ENCODE measurements at places on chromosomes 5 and 9.

DNA sequence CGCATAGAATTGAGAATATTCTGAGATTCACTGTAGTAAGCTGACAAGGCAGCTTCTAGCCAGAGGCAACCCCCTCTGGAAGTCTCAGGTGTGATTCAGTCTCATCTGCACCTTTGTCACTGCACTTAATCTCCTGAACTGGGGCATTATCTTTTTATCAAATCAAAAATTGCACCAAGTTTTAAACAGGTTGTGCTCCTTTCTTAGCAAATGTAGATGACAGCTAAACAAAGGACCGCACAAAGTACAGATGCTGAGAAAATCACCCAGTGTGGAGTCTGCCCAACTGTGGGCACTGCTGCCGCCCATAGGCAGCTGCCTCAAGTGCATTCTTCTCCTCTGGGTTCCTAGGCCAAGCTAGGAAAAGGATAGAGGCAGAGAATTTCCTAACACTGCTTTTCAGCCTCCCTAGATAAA is 51.1 kb downstream of the STARD4 start:
- DNase-seq: peak; percentile 39

DNA sequence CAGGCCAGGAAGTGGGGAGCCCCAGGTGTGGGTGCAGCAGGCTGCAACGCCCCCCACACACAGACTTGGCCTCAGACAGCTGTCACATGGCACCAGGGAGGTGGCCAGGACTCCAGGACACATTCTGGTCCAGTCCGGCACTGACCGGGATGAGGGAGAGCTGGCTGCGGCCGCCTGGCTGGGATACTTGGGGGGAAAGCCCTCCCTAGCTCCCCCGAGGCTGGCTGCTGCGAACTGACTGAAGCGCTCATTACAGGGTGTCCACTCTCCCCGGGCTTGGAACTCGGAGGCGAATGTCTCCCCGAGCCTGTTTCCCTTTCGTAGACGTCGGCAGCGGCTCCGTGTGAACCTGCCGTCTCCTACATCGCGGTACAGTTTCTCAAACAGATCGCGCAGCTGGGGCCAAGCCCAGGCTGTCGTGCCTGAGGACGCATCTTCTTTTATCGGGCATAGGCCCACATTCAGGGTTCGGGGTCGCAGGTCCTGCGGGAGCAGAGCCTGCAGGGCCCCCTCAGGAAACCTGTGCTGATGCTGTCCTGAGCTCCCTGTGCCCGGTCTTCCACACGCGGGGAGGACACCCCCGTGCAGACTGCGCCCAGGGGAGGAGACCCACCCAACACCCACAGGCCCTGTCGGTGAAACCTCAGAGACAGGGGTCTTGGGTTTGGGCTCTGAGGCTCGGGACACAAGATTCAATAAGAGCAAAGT is 19.8 kb downstream of the NACC2 start:
- DNase-seq: no peak

DNA sequence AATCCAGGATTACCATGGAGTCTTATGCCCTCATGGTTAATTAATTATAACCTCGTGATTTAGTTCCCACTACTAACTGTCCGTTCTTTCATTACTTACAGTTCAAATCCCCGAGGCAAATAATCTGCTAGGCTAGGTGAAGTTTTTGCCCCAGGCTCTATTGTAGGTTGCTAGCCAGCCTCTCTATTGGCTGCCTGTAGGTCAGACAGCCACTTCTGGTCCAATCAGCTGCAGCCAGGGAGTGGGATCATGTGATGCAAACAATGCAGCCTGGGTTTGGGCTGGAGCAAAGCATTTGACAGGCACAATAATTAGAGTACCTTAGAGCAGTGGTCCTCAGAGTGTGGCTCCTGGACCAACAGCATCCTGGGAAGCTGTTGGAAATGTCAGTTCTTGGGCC is 17.7 kb downstream of the TMEM252 start:
- no peak for DNase-seq

- peak; percentile 50 for DNase-seq
These were observed 477.4 kb upstream of the ADAMTS16 start for GRCh38 chr5:4662756-4663155.

DNA sequence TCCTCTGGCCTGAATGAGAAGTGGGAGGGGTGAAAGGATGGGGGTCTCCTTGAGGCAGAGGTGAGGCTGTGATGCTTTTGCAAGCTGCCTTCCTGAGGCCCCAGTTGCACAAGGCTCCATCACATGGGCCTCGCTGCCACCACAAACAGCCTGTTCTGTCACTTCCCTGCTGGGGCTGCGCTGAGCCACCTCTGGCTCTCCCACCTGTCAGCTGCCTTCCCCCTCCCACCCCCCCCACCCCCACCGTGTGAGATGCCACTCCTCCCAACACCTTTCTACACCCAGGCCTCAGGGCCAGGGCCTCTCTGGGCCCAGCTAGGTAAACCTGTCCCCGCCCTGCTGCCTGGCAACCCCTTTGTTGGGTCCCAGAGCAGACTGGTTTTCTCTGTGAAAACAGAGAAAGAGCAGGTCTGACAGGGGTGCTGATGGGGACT is 4.5 kb upstream of the PDLIM4 start:
- peak; percentile 61 for DNase-seq

DNA sequence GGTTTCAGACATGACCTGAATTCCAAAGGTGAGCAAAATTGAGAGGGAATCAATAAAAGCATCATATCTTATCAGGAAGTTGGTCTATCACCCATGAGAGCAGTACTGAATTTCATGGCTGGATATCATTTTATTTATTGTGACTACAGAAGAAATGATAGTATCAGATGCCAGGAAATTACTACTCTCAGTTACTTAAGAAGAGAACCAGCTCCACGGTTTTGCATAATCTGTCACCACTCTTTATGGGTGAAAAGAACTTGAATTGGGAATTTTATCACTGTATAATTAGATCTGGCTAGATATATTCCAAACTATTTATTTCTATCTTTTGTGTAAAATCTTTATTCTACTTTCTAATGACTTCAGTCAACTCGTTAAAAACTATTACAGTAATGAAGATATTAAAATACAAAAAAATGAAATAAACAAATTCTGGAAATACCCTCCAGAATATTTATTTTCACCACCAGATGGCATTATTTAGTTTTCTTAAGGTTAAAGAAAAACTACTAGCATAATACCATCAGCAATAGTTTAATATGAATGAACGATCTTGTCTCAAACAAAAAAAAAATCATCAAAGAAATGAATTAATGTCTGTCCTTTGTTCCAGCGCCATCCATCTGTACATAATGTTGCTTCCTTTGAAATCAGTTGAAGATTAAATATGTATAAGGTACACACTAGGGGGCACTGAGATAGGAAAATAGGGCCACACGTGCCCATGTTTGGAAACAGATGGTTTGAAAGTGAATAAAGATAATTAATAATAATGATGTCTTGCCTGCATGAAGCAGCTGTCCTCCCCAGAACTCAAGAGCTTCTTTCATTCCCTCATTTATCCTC is 84.7 kb upstream of the SLCO6A1 start:
- DNase-seq: peak; percentile 81

DNA sequence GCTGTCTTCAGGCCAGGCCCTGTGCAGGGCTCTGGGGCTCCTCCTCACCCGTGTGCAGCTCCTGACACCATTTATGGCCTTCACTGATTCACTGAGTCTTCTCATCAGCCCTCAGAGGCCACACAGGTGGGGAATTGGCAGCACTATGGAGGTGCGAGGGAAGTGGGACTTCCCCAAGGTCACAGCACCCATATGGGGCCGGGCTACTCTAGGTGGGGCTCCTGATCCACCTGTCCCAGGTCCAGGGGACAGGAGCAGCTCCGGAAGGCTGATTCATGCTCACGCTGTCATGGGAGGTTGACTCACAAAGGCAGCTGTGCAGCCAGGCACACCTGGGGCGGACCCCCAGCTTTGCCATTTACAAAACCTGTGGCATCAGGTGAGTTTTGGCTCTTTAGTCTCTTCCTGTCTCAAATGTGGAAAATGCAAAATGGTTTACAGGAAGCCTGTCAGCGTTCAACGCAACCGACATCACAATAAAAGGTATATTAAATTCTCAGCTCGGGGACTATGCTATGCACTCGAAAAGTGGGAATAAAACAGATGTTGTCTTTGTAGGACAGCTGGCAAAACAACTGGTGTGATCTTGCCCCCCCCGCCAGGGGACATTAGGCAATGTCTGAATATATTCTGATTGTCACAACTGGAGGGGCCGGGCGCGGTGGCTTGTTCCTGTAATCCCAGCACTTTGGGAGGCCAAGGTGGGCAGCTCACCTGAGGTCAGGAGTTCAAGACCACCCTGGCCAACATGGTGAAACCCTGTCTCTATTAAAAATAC is 15.0 kb downstream of the NAIF1 start:
- no peak for DNase-seq

- no peak for DNase-seq
These were observed 29.2 kb downstream of the SUSD1 start for GRCh38 chr9:112145886-112146285.

DNA sequence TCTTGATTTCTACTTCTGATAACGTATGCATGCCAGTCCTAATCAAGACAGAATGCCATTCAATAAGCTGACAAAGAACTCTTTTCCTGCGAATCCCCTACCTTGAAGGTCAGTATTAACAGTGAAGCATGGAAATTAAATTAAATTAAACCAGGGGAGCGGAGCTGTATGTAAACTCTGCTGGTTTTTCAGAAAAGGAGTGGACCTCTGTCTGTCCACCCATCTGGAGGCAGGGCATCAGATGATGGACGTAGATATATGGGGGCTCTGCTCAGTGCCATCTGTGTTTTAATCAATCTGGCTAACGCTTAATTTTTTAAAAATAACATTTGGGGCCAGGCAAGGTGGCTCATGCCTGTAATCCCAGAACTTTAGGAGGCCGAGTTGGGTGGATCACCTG is 101.9 kb downstream of the ROR2 start:
- no peak for DNase-seq

GRCh38 chr5:53105611-53106300 is 3.8 kb downstream of the MOCS2 start:
- no peak for DNase-seq

GRCh38 chr9:76932757-76933156 is 26.8 kb upstream of the PRUNE2 start:
- DNase-seq: no peak

- DNase-seq: no peak
These were observed 117.9 kb upstream of the CDH18 start for GRCh38 chr5:20105915-20106314.

GRCh38 chr5:151151793-151152192 is 5.8 kb downstream of the ANXA6 start:
- DNase-seq: no peak

DNA sequence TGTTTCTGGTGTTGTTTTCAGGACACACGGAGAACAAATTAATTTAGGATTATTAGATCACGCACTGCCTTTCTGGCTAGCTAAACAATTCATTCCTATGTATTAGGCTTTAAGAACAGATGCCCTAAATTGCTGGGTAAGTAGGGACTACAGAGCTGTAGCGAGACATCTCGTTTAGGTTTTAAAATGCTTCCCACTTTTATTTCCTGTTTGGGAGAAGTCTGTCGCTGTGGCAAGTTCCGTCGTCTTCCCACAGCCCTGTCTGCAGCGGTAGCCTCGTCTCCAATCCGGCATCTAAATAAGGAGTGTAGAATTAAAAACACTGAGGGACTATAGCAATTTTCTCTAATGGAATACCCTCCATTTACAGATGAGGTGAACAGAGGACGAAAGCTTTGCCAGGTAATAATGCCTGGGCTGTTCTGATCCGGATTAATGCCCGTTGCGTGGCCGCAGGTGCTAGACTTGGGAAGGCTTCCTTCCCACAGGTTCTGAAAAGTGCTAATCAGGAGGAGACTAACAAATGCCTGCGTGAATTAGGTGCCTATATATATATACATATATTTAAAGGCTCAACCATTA is 1.3 kb upstream of the TRIM36 start:
- peak; percentile 37 for DNase-seq

GRCh38 chr5:42994555-42995359 is 45.4 kb downstream of the ANXA2R start:
- no peak for DNase-seq

DNA sequence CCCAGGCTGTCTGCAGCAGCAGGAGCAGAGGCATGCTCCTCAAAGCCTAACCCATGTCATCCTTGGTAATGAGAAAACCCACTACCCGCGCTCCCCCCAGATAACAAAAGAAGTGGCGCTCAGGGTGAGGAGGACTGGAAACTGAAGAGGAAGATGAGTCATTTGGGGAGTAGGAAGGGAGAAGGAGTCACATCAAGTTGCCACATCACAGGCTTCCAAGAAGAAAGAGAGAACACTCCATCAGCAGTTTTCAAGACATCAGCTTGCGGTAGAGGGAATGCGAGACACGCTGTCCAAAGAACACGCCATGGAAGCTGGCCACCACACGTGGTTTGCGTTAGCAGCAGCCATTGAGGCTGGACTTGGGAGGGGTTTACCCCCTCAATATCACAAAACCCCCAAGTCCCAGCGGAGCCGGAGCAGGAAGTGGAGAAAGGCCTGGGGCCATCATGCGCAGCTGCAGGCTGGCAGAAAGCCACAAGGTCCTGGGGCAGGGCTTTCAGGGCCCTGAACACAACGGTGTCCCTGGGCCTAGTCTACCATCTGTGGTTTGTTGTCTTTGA is 41.5 kb downstream of the SH3PXD2B start:
- no peak for DNase-seq

- DNase-seq: no peak
These were observed 37.8 kb downstream of the PRLR start for GRCh38 chr5:35192506-35192905.

GRCh38 chr5:96463091-96463490 is 30.0 kb upstream of the PCSK1 start:
- no peak for DNase-seq

GRCh38 chr5:83011985-83012384 is 65.2 kb downstream of the TMEM167A start:
- no peak for DNase-seq

- no peak for DNase-seq
These were observed 12.8 kb downstream of the MEGF10 start for GRCh38 chr5:127303404-127303803.

GRCh38 chr5:110973510-110973909 is 98.0 kb upstream of the TSLP start:
- DNase-seq: no peak

DNA sequence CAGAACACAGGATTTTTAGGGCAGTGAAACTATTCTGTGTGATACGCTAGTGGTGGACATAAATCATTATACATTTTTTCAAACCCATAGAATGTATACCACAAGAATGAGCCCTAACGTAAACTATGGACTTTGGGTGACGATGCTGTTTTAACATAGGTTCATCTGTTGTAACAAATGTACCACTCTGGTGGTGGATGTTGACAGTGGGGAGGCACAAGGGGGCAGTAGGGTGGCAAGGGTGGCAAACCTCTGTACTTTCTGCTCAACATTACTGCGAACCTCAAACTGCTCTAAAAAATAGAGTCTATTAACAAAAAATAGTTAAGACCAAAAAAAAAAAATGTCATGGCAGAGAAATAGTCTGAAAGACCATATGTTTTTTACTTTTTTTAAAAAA is 9.1 kb upstream of the MVB12B start:
- no peak for DNase-seq

- DNase-seq: no peak
These were observed 559.2 kb downstream of the PSAT1 start for GRCh38 chr9:78856144-78856543.
